ENCODE measurements at places on chromosomes 16 and 17.
A peak's percentile ranks its signal among the peaks of the same experiment; 100 is the strongest.

DNA sequence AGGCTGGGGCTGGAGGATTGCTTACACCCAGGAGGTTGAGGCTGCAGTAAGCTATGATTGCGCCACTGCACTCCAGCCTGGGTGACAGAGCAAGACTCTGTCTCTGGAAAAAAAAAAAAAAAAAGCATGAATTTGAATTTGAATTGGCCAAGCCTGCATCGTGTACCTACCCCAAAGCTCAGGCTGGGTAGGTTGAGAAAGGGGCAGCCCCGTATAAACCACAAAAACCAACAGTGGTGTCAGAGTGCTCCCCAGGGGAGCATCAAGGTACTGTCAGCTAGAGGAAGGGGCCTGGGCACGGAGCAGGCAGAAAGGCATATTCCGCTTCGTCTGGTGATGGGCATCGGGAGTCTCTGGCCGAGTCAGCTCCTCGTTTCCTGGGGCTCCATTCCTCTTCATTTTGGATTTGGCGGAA, 40.9 kb downstream of the RAP1GAP2 start:
- DNase-seq = peak; percentile 35

- no peak for DNase-seq
Observed at GRCh38 chr17:69654981-69655855, 240.7 kb downstream of the MAP2K6 start.

- no peak for DNase-seq
Observed at GRCh38 chr17:57927048-57927723, 28.0 kb downstream of the CUEDC1 start.

DNA sequence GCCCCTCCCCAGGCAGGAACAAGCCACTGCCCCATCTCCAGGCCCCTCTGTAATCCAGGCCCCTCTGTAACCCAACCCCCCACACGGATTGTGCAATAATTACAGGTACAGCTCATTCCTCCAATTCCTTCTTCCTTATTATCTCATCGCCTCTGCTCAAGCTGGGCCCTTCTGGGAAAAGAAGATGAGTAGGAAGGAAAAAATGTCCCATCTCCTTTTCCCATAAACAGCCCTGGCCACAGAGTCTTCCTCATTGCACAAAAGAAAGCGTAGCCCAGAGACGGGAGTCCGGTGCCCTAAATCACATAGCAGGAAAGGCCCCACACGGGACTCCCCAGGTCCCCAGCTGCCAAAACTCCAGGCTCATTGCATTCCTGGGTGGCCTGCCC, 3.6 kb upstream of the LITAFD start:
- DNase-seq = no peak

GRCh38 chr16:29662729-29663015, 375 bp upstream of the SPN start:
- DNase-seq = peak; percentile 91

GRCh38 chr16:53583401-53583800, 80.4 kb upstream of the AKTIP start:
- DNase-seq = no peak

GRCh38 chr16:81018496-81018895, 11.5 kb downstream of the CENPN start:
- DNase-seq = no peak

DNA sequence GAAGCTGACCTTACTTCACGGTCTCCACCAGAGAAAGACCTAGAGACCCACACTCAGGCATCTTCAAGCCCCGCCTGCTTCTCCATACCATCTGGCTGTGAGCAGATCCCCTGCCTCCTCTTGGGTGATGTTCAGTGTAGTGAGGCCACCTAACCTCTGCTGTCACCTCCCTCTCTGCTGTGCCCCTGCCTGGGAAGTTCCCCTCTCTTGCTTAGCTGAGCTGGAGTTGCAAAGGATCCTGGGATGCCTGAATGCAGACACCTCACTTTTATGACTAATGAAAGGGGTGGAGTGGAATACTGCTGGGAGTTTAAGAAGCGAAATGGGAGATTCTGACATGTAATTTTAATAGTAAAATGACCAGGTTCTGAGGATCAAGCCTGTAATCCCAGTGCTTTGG, 5.8 kb downstream of the IRX3 start:
- DNase-seq = peak; percentile 47
